Glomerular endothelial cell (primary cell): ENCODE measurements at places on chromosomes 1 and 21. TPM values are rescaled to one million over a fixed set of nuclear protein-coding genes. Genes with fewer than 3 reads are reported as not detected.

PPP1R15B gene
- 24.9 and 36.2 TPM in 2 replicates for total RNA-seq

DNA sequence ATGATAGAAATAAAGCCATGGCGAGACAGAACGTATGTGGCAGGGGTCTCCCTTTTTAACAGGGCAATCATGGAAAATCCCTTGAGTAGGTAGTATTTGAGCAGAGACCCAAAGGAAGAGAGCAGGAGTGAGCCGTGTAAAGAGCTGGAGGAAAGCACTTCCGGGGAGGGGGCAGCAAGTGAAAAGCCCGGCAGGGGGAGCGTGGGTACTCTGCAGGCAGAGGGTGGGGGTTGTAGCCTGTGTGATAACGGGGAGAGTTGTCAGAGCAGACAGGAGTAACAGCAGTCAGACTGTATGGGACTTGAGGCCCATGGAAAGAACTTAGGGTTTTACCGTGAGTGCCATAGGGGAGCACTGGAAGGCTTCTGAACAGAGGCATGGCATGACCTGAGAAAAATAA lies 51.1 kb upstream of the LDLRAP1 start:
- no peak for DNase-seq

CYB5RL gene
- 3.3 and 4.7 TPM in 2 replicates for total RNA-seq

DNA sequence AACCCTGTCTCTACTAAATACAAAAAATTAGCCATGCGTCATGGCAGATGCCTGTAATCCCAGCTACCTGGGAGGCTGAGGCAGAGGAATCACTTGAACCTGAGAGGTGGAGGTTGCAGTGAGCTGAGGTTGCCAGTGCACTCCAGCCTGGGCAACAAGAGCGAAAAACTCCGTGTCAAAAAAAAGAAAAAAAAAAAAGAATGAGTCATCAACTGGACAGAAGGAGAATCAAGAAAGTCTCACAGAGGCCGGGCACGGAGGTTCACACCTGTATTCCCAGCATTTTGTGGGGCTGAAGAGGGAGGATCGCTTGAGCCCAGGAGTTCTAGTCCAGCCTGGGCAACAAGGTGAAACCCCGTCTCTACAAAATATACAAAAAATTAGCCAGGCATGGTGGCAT lies 45.5 kb upstream of the CDC42BPA start:
- DNase-seq = no peak

CFH gene
- 1.5 and 14.0 TPM in 2 replicates for total RNA-seq

DNA sequence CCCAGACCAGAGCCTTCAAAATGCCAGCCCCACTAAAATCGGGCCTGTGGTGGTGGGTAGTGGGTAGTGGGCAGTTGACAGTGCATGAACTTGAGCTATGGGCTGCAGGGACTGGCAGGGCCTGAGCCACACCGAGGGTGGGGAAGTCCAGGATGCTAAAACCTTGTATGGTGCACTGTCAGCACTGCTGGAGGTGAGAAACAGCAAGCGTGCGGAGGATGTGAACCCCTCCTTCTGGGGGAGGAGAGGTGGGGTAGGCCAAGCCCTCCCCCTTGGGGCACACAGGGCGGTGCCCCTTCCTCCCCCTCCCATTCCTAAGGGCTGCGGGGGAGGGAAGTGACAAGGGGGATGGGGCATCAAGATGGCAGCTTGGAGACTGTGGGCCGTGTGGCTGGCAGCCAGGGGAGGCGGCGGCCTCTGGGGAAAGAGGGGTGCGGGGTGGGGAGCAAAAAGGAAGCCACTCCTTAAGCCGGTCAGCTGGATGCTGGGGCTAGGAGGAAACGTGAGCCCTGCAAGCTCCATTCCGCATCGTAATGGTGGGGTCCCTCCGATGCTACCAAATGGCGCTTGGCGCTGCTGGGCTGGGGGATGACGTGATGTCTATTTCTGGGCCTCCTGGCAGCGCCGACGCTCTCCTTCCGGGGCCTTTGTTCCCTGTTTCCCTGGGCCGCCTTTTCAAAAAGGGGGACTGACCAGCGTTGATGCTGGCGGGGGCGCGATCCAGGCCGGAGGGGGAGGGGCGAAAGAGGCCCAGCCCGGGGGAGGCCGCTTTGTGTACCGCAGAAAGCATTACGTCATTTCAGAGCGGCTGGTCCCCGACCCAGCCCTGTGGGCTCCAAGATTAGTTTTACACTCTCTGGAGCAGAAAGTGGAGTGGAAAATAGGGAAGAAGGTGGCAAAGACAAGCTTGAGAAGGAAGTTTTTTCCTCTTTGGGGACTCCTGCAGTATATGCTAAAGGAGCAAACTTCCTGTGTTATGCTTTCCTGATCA lies 809 bp downstream of the SYT11 start:
- DNase-seq = no peak

- no peak for DNase-seq
Observed at GRCh38 chr1:183472488-183473216, at the start of gene SMG7. Gene SMG7, plus strand, starts transcription at chr1:183472499. Its CDS starts 122 bp downstream, at chr1:183472621.

IL20 gene
- not detected in 2 replicates for total RNA-seq

DNA sequence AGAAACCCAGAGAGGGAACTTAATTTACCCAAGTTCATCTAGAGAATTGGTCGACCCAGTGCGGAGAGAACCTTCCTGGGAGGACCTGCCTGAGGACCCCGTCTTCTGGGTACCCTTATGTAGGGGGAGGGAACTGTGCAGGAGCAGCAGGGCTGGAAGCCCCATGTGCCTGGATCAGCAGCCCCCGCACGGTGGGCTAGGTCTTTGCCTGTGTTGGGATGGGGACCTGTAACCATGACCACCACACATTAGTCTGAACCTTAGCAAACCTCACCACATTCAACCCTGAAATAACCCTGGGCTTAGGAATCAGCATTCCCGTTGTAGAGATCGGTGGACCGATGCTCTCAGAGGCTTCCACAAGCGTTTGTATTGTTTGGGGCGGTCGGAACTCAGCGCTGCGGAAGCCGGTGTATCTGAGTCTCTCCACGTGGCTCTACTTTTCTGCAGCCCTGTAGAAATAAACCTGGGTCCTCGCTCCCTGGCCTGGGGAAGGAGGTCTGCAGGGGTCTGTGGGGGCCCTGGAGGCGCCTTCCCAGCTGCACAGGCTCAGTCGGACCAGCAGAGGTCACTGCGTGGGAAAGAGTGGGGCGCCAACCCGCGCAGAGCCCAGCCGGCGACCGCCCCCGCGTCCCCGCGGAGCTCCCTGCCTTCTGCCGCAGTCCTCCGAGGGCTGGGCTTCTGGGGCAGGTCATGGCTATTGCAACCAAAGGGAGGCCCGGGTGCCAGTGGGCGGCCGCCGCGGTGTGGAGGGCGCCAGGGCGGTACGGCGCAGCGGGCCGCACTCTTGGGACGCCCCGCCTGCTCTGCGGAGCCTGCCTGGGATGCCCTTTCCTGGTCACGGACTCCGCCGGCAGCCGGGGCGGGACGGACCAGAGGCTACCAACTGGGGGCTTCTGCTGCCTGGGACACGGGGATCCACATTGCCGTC lies 36.2 kb upstream of the KCNA10 start:
- DNase-seq = no peak

- no peak for DNase-seq
Observed at GRCh38 chr1:243505986-243506689, 250.3 kb downstream of the SDCCAG8 start.

- no peak for DNase-seq
Observed at GRCh38 chr1:174112489-174113162, 46.7 kb upstream of the RABGAP1L start.

- DNase-seq = no peak
Observed at GRCh38 chr1:69836971-69837636, 269.4 kb downstream of the LRRC7 start.

DNA sequence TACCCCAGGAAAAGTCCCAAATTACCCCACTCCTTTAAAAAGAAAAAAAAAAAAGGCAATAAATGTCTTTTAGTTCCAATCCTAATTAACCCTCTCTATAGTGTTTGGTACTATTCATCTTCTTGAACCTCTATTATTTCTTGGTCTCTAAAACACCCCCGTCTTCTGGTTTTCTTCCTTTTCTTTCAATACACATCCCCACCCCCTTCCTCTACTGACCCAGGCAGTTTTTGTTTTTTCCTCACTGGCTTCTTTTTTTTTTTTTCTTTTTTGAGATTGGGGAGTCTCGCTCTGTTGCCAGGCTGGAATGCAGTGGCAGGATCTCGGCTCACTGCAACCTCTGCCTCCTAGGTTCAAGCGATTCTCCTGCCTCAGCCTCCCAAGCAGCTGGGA lies 26.1 kb downstream of the EGLN1 start:
- no peak for DNase-seq

- DNase-seq = no peak
Observed at GRCh38 chr21:27953340-27954045, 986.6 kb upstream of the ADAMTS5 start.

DNA sequence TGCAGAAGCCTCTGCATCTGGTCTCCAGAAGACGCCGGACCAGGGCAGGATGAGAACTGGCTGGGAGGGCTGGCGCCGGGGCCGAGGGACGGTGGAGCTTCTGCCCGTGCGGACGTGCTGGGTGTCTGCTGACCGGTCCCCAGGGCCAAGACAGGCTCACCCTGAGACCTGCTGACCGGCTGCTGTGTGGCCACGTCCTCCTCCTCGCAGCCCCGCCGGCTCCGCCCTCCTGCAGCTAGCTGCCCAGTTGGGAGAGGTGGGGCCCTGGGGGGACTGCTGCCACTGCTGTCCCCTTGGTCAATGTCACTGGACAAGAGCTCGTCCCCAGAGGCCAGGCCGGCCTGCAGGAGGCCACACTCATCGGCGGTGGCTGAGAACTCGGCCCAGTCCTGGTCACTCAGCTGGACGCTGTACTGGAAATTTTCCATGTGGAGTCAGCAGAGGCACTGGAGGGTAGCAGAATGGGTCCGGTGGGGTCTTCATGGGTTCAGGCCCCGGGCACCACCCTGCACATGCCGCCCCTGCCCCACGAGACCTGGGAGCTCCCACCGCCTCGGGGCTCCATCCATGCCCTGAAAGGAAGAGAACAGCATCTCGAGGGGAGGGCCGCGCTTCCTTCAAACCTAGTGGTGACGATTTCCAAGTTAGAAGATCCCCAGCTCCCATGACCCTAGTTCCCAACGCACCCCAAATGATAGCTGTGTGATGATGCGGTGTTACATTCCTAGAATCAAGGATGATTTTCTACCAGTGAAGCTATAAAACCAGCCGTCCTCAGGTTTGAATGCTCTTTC lies 1.1 kb downstream of the PERM1 start:
- no peak for DNase-seq

FCGR3A gene
- total RNA-seq = not detected in 2 replicates

DNA sequence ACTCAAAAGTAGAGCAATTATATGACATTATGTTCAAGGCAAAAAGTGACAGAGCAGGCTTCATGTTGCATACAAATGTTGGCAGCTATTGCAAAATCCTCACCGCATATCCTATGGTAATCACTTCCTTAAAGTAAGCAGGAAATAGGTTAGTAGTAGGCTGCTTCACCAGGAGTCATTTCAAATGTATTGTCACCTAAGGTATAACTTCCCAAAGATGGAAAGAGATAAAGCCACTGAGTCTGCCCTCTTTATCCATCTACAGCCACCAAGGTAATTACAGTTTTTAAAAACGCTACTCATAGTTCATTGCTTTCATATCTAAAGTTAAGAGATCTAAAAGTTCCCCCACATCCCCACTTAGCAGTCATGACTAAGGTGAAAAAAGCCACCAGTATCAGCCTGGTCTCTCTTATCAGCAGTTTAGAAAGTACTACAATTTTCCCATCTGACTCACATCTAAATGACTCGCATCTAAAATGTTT lies 31.6 kb upstream of the UBE2U start:
- no peak for DNase-seq

- DNase-seq = no peak
Observed at GRCh38 chr1:215905493-215906115, 338.5 kb downstream of the KCTD3 start.
